Activated CD4-positive, alpha-beta T cell treated with anti-CD3 and anti-CD28 coated beads, Interleukin-2, amount 10 ng/mL, durations not matched to agents 7 days and 5 days (primary cell): ENCODE measurements at places on chromosomes 1 and 21. TPM values are rescaled to one million over a fixed set of nuclear protein-coding genes. Genes with fewer than 3 reads are reported as not detected.

GRCh38 chr1:234486858-234487840, 8.2 kb upstream of the TARBP1 start:
- peak overlapping the region; percentile 76 for H3K27ac ChIP-seq
- H3K36me3 ChIP-seq, result no peaks in the 10 kb centered on the region
- DNase-seq, result peak; percentile 46
- peaks cover 45% of the 10 kb centered on the region for H3K4me1 ChIP-seq

DNA sequence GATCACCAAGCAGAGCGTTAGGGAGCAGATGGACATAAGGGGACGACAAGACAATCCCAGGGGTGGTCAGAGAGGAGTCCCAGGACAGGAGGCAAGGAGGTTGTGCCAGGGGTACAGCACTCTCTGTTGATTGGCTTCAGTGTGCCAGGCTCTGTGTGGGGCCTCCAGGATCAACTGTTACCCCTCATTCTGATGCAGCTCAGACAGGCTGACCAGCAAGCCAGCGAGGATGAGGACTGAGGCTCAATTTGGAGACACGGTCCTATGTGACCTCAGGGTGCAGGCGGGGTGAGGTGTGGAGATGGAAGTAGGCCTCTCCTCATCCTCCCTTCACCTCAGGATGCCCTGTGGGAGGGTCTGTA, 4.0 kb downstream of the HYI start:
- H3K27ac ChIP-seq, result no peak overlapping the region
- no peak overlapping the region for H3K4me3 ChIP-seq
- DNase-seq, result no peak
- H3K36me3 ChIP-seq, result peaks cover 43% of the 10 kb centered on the region
- H3K4me1 ChIP-seq, result peaks cover 17% of the 10 kb centered on the region

DNA sequence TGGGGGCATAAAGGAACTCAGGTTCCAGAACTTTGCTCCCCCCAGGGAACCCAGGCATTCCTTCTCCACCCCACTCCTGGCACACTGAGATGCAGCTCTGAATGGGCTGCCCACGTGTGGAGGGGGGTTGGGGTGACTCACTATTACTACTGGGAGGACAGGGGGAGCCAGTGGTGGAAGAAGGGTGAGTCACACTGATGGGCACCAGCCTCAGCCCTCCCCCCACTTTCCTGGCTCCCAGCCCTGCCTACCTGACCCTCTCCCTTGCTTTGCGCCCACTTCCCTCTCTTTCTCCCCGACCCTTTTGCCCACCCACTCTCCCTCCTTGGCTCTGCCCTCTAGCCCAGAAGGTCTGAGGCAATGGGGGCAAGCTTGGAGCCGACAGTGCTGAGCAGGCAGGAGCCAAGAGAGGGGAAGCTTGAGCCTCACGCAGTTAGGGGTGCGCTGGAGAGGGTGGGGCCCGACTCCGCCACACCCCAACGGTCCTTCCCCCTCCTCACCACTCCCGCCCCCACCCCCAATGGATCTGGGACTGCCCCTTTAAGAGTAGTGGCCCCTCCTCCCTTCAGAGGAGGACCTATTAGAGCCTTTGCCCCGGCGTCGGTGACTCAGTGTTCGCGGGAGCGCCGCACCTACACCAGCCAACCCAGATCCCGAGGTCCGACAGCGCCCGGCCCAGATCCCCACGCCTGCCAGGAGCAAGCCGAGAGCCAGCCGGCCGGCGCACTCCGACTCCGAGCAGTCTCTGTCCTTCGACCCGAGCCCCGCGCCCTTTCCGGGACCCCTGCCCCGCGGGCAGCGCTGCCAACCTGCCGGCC, at the start of gene LMNA:
Gene LMNA (plus strand): TSS at position 611 of the 818 bp plus-strand sequence. CDS start 208 bp downstream, outside the sequence.
- peak within 1 kb of the TSS; percentile 68 for H3K27ac ChIP-seq
- H3K27me3 ChIP-seq, result peaks cover 43% of the 10 kb centered on the region
- H3K36me3 ChIP-seq, result no peaks in the 10 kb centered on the region
- peaks cover 32% of the 10 kb centered on the region for H3K4me1 ChIP-seq
- peak within 1 kb of the TSS; percentile 78 for H3K4me3 ChIP-seq
- DNase-seq, result peak; percentile 63

Gene FRRS1
- total RNA-seq, result 1.7 TPM

- H3K4me1 ChIP-seq, result no peaks in the 10 kb centered on the region
- H3K4me3 ChIP-seq, result no peak overlapping the region
- no peaks in the 10 kb centered on the region for H3K36me3 ChIP-seq
- no peak overlapping the region for H3K27ac ChIP-seq
Observed at GRCh38 chr1:151373196-151373595, 691 bp upstream of the SELENBP1 start.

Gene TSPEAR
- not detected for total RNA-seq

Gene CYP4A11
- total RNA-seq, result not detected

GRCh38 chr1:1398677-1399186, 403 bp downstream of the CCNL2 start:
- H3K36me3 ChIP-seq, result peaks cover 59% of the 10 kb centered on the region
- peak overlapping the region; percentile 89 for H3K27ac ChIP-seq
- H3K4me3 ChIP-seq, result peak overlapping the region; percentile 80
- no peak for DNase-seq
- H3K27me3 ChIP-seq, result no peaks in the 10 kb centered on the region

Gene LCE1D
- total RNA-seq, result not detected

DNA sequence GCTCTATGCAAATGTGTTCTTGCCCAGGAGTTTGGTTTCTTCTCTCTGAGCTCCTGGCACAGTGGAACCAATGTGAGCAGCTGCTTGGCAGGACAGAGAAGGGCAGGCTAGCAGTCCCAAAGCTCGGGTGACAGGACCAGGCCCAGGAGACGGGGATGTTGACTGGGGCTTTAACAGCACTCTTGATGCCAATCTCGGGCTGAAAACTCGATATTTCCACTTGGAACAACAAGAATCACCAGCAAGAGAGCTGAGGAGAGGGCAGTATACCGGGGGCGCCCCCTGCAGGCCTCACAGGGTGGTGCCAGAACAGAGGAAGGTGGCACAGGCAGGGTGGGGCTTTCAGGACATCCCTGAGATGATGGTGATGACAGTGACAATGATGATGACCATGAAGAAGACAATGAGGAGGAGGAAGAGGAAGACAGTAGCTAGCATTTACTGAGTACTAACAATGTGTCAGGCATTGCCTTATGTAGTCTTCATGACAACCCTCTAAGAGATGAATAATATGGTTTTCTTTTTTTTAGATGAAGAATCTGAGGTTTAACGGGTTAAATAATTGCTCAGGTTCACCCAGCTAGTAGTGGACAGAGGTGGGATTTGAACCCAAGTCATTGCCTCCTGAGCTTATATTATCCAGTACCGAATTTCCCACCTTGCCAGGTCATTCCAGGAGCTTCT, 2.7 kb upstream of the KCNJ9 start:
- no peak overlapping the region for H3K27ac ChIP-seq
- no peak overlapping the region for H3K4me3 ChIP-seq
- peak; percentile 65 for DNase-seq
- peaks cover 59% of the 10 kb centered on the region for H3K27me3 ChIP-seq
- peaks cover 2% of the 10 kb centered on the region for H3K4me1 ChIP-seq
- H3K36me3 ChIP-seq, result no peaks in the 10 kb centered on the region

Gene CD53
- 557 TPM for total RNA-seq

Gene RNU1-4
- total RNA-seq, result 2,477 TPM

DNA sequence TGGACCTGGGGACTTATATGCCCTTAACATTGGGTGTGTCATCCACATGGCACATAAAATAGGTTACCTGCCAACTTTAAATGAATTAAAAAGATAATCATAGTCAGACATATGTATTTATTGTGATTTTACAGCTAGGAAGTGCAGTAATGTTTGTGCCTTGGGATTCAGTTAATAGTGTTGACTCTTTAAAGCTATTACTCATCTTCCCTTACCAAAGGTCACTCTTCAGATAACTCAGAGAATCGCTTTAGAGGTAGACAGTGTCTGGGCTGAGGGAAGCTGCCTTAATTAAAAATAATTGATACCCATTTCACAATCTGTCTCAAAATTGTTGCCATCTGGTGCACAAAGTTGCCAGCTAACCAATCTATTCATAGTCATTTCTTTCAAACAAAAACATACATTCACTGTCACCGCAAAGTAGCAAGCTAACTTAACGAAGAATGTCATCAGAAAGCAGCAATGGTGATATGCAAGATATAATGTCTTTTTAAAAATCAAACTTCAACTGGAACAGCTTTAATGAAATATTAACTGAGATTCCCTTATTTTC, 3.0 kb upstream of the KRTAP15-1 start:
- DNase-seq, result no peak
- H3K27me3 ChIP-seq, result peaks cover 4% of the 10 kb centered on the region
- H3K27ac ChIP-seq, result no peak overlapping the region
- no peak overlapping the region for H3K4me3 ChIP-seq
- no peaks in the 10 kb centered on the region for H3K36me3 ChIP-seq

- no peak overlapping the region for H3K4me3 ChIP-seq
- no peaks in the 10 kb centered on the region for H3K4me1 ChIP-seq
- DNase-seq, result no peak
- H3K27ac ChIP-seq, result no peak overlapping the region
- peaks cover 23% of the 10 kb centered on the region for H3K27me3 ChIP-seq
Observed at GRCh38 chr1:85546748-85547147, 33.8 kb upstream of the CCN1 start.

GRCh38 chr1:40802078-40802741, 18.6 kb downstream of the KCNQ4 start:
- H3K36me3 ChIP-seq, result no peaks in the 10 kb centered on the region
- H3K4me1 ChIP-seq, result peaks cover 23% of the 10 kb centered on the region
- peak overlapping the region; percentile 57 for H3K4me3 ChIP-seq
- peak; percentile 86 for DNase-seq

DNA sequence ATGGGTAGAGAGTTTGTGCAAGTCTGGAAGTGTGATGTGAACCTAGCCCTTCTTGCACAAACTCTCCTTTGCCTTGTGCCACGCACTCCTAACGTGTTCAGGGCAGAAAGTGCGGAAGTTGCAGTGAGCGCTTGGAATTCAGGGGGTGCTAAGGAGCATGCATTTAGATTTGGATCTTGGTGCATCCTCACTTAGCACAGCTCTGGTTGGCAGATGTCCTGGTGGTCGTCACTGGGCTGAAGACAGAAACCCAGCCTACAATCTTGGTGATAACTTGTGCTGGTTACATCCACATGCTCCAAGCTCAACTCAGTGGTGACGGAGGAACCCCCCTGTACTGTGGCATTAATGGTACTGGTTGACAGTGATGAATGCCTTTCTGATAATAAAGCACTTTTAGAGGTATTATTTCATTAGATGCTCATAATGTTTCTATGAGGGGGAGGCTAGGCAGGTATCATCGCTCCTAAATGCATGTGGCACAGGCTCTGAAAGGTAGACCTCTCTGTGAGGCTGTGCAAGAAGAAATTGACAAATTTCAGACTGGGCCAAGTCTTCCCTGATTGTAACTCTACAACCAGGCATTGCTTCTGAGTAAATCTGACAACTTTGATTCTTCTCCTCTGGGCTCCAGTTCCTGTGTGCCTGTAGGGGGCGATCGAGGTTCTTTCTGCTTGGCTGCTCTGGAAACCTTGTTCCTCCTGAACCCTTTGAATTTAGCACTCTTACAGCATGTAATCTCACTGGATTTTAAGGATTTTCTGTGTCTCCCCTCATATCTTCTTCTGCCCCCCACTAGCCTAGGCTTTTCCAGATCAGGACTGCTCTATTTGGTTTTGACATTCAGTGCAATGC, 40.6 kb downstream of the MAPKAPK2 start:
- no peak overlapping the region for H3K4me3 ChIP-seq
- H3K4me1 ChIP-seq, result peaks cover 51% of the 10 kb centered on the region
- peaks cover 9% of the 10 kb centered on the region for H3K36me3 ChIP-seq
- DNase-seq, result peak; percentile 76
- H3K27ac ChIP-seq, result peak overlapping the region; percentile 7
- no peaks in the 10 kb centered on the region for H3K27me3 ChIP-seq

GRCh38 chr1:31765041-31765467, 914 bp upstream of the ADGRB2 start:
- no peak for DNase-seq
- peak overlapping the region; percentile 59 for H3K4me3 ChIP-seq
- H3K36me3 ChIP-seq, result no peaks in the 10 kb centered on the region
- H3K4me1 ChIP-seq, result peaks cover 38% of the 10 kb centered on the region

- no peak overlapping the region for H3K27ac ChIP-seq
- no peak for DNase-seq
- H3K27me3 ChIP-seq, result peaks cover 6% of the 10 kb centered on the region
- H3K36me3 ChIP-seq, result no peaks in the 10 kb centered on the region
- no peak overlapping the region for H3K4me3 ChIP-seq
Observed at GRCh38 chr1:59193443-59194093, 103.3 kb upstream of the FGGY start.

- H3K36me3 ChIP-seq, result no peaks in the 10 kb centered on the region
- no peak overlapping the region for H3K27ac ChIP-seq
- H3K27me3 ChIP-seq, result no peaks in the 10 kb centered on the region
- H3K4me1 ChIP-seq, result no peaks in the 10 kb centered on the region
- no peak overlapping the region for H3K4me3 ChIP-seq
Observed at GRCh38 chr1:103960710-103961109, 211.0 kb downstream of the AMY1C start.

GRCh38 chr21:44521301-44521927, 18.6 kb downstream of the KRTAP10-1 start:
- no peak overlapping the region for H3K27ac ChIP-seq
- H3K4me3 ChIP-seq, result no peak overlapping the region
- no peak for DNase-seq
- H3K36me3 ChIP-seq, result no peaks in the 10 kb centered on the region

Gene IGSF21
- not detected for total RNA-seq

DNA sequence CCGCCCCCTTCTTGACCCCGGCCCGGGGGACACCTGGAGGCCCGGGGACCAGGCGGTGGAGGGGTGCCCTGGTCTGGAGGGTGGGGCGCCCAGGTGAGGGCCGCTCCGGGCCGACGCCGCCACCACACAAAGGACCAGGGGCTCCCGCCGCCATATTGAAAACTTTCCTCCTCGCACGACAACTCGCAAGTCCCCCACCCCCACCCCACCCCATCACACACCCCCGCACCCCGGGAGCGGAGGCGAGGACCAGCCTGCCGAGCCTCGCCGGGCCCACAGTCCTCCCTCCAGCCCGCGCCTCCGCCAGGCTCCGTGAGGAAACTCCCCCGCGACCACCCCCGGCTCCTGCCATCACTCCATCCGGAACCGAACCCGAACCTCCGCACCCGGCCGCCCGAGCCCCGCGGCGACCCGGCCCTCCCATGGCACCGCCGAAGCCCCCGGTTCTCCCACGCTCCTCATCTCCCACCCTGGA, 733 bp downstream of the KDM5B start:
- H3K27me3 ChIP-seq, result peaks cover 19% of the 10 kb centered on the region
- H3K4me1 ChIP-seq, result peaks cover 62% of the 10 kb centered on the region
- peak; percentile 43 for DNase-seq
- peak overlapping the region; percentile 81 for H3K27ac ChIP-seq
- H3K4me3 ChIP-seq, result peak overlapping the region; percentile 72

Gene RAB3B
- total RNA-seq, result 0.02 TPM

Gene CELA3A
- total RNA-seq, result not detected

DNA sequence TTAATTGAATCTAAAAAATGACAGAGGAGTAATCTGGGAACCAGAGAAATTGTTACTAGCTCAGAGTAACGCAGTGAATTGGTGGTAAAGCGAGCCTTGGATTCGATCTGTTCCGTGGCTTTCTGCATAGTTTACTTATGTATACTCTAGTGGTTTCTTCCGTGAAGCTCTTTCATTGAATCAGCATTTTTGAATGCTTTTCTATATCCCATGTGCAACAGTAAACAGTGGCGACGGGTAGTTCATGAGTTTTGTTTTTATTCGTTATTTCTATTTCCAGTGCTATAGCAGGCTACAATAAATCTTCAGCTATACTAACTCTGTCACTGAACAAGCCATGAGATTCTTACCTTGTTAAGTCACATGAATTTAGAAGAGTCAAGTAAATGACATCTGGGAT, 14.5 kb upstream of the MAP3K7CL start:
- H3K4me3 ChIP-seq, result no peak overlapping the region
- no peaks in the 10 kb centered on the region for H3K4me1 ChIP-seq
- H3K27me3 ChIP-seq, result no peaks in the 10 kb centered on the region
- no peak for DNase-seq

Gene LIN9
- total RNA-seq, result 13.6 TPM

- H3K4me1 ChIP-seq, result peaks cover 35% of the 10 kb centered on the region
- peaks cover 58% of the 10 kb centered on the region for H3K36me3 ChIP-seq
- H3K27ac ChIP-seq, result no peak overlapping the region
- no peak overlapping the region for H3K4me3 ChIP-seq
- H3K27me3 ChIP-seq, result no peaks in the 10 kb centered on the region
Observed at GRCh38 chr1:111690306-111690617, 48.9 kb downstream of the INKA2 start.
